ENCODE measurements at places on chromosomes 12 and 14. TPM values are rescaled to one million over a fixed set of nuclear protein-coding genes. Genes with fewer than 3 reads are reported as not detected.

Gene PZP
- 0.20 TPM for total RNA-seq

DNA sequence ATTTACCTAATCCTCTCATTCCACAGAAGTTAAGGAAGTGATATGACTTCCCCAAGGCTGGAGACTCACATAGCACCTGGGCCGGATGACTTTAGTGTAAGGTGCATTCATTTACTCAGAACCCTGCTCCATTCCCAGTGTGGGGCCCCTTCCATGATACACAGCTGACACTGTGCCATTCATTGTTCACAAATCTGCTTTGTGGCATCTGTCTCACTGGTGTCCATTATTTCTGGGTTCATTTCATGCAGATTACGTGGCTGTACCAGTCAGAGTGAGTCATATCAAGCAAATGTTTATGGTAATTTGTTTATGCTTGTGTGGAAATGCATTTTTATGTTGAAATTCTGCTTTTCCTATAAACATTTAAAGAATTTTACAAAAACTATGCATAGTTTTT lies 5.2 kb downstream of the ANO4 start:
- DNase-seq: no peak

- DNase-seq: no peak
Observed at GRCh38 chr12:90915353-90915752, 39.6 kb downstream of the CCER1 start.

Gene CD4
- total RNA-seq: 9.7 TPM

Gene TRIM9
- total RNA-seq: 3.3 TPM

DNA sequence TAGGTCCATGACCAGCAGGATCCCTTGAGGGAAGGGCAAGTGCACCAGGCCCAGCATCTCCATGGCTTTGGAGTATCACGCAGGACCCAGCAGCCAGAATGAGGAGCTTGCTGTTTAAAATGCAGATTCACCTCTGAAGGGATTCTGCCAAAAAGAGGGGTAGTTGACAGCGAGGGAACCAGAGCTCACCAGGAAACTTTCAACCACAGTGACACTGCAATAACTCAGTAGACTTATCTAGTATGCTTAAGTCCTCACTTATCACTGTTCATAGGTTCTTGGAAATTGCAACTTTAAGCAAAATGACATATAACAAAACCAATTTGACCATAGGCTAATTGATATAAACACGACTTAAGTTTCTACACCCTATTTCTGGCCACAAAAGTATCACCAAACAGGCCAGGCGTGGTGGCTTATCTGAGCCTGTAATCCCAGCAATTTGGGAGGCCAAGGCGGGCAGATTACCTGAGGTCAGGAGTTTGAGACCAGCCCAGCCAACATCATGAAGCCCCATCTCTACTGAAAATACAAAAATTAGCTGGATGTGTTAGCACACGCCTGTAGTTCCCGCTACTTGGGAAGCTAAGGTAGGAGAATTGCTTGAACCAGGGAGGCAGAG lies 21.4 kb upstream of the CKAP4 start:
- DNase-seq: no peak

- DNase-seq: no peak
Observed at GRCh38 chr14:64119980-64120379, 174.2 kb downstream of the ESR2 start.

Gene GLIPR1L1
- not detected for total RNA-seq

Gene B4GALNT1
- total RNA-seq: 1.7 TPM

Data from skin of body (tissue), 3 donors.